HuH-7 (cell line): ENCODE measurements at places on chromosomes 5 and 9.

GRCh38 chr9:18256568-18256967 lies 217.4 kb upstream of the ADAMTSL1 start:
- DNase-seq: no peak

- no peak for DNase-seq
Measured at GRCh38 chr9:124673063-124673462, 98.0 kb downstream of the NR6A1 start.

GRCh38 chr9:136367296-136368145 lies 4.0 kb upstream of the DNLZ start:
- no peak for DNase-seq

DNA sequence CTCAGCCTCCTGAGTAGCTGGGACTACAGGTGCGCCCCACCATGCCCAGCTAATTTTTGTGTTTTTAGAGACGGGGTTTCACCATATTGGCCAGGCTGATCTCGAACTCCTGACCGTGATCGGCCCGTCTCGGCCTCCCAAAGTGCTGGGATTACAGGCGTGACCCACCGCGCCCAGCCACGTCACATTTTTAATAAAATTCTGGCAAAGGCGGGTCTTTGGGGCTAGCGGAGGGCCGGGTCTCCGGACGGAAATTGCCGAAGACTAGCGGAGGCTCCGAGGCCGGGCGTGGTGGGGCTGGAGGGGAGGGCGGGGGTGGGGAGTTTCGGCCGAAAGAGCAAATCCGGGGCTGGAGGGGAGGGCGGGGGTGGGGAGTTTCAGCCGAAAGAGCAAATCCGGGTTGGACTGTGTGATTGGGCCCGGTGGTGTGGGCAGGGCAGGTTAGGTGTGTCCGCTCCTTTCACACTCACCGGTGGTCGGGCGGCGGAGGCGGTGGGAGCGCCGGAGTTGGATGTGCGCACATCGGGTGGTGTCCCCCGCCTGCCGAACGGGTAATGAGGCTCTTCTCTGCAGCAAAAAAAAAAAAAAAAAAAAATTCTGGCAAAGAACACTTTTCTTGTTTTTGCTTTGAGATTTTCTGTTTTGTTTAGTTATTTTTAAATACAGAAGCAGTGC lies 27.1 kb downstream of the RUFY1 start:
- DNase-seq: no peak

- no peak for DNase-seq
Measured at GRCh38 chr5:8528106-8528505, 659.2 kb downstream of the MTRR start.

- no peak for DNase-seq
Measured at GRCh38 chr5:151758141-151758429, 346 bp downstream of the ATOX1 start.

DNA sequence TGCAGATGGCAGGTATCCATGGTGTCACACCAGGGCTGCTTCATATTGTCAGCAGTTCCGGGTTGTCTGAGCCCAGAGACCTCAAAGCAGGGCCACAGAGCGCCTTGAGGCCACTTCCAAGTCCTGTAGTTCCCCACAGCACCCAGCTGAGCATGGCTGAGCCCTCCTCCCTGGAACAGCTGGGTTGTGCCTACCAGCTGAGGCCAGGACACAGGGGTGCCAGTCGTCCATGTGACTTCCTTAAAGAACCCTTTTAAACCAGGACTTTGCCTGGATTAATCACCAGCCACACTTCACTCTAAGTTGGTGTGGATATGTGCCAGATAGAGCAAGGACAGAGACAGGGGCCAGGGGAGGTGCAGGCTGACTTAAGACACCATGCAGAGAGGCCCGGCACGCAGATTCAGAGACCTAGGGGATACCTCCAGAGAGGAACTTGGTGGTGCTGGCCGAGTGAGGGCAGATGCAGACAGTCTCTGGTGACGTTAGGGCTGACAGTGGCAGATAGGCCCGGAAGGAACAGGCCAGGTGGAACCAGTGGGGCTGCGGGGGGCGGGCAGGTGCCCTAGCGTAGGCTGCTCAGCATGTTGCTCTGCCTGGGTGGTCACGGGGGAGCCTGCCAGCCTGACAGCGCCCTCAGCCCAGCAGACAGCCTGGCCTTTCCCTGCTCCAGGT lies 142.7 kb downstream of the CACNA1B start:
- DNase-seq: no peak

GRCh38 chr5:168215646-168216045 lies 75.8 kb upstream of the WWC1 start:
- no peak for DNase-seq

GRCh38 chr5:155850370-155850769 lies 476.6 kb upstream of the SGCD start:
- DNase-seq: no peak

DNA sequence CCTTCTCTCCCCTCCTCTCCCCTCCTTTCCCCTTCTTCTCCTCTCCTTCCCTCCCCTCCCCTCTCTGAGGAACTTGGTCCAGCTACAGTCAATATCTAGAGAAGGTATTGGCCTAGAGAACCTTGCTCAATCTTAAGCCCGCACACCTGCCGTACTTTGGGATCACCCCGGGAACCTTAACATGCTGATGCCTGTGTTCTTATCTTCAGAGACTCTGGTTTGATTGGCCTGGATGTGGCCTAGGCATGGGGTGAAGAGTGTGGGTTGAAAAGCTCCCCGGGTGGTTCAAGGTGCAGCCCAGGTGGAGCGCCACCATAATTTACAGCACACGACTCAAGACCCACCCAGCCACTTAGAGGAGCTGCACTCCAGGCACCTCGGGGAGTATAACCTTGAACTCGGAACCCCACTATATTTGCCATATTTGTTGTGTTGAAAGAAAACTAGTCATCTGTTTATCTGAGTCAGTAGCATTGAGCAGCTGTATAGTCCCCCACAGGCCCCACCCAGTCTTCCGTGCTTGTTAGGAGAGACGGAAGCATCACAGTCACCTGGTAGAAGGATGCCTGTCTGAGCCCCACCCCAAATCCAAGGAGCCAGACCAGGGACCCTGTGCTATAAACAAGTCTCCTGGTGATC lies 14.4 kb upstream of the PHF19 start:
- no peak for DNase-seq

GRCh38 chr9:137027369-137028262 lies at the start of gene ABCA2:
ABCA2 (minus strand) TSS chr9:137028237; CDS start chr9:137028140, 97 bp downstream.
- no peak for DNase-seq

DNA sequence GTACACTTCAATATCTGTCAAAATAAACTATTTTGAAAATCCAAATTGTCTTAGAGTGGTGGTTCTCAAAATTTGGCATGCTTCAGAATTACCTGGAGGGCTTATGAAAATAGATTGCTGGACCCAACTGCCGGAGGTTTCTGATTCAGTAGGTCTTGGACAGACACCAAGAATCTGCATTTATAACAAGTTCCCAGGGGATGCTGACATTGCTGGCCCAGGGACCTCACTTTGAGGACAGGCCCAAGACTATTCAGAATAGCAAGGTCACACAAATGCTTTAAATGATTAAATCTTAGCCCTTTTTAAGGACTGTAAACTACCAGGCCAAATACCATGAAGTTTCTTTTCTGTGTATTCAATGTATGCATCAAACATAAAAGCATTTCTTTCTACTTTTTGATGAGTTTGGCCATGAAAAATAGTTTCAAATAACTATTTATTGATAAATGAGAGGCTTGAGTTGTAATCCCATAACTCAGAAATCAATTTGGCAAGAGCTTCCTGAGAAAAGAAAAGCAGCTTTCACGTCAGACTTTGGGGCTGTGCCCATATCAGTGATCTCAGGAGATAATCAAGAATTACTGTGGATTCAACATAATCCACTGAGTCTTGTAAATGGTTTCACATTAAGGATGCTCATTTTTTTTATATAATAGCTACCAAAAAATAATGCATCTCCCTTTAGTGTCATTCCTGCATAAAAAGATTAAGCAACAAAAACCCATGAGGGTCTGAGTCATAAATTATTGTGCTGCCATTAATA lies 191.4 kb downstream of the FRMD3 start:
- DNase-seq: no peak

DNA sequence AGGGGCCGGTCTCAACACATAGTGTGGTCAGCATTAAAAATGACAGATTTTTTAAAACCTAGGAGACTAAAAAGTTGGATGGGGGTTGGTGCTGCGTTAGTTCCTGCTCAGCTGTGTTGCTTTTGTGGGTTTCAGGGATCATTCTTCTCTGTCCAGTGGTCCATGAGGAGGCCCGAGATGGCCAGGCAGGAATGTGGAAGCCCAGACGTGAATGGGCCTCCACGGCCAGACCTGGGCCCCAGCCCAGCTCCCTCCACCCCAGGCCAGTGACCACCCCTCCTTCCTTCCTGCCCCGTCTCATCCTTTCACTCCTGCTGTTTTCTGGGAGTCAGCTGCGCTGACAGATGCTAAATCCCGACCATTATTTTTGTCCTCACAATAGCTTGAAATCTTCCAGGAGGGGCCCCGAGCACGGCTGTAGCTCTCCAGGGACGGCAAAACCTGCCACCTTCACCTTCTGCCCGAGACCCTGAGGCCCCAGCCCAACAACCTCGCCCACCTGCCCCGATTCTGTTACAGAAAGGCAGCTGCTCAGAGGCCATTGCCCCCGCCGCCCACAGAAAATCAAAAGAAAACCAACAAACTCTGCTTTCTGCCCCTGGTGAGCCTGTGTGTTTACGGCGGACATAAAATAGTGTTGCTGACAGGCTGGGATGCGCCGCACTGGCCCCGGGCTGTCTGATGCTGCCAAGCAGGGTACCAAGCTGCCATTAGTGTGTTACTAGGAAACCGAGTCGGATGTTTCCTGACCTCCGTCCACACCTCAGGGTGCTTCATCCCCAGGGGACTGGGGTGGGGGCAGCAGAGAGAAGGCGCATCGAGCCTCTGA lies 83.7 kb upstream of the SARDH start:
- DNase-seq: no peak

DNA sequence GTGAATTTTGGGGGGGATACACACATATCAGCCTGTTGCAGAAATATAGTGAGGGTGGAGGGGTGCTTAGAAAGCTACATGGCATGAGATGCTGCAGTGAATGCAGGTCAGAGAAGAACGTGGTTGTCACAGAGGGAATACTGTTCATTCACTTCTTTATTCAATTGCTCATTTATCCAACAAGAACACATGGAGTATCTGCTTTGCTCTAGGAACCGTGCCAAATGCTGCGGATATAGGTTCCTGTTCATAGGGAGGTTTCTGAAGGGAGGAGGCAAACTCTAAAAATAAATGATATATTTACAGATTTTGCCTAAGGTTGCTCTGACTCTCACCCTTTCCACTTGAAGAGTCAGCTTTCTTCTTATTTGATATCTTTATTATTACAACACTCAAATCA lies 444.3 kb upstream of the CLINT1 start:
- DNase-seq: no peak

GRCh38 chr9:109776391-109776790 lies 3.6 kb upstream of the PALM2AKAP2 start:
- no peak for DNase-seq

GRCh38 chr9:90724112-90724511 lies 77.5 kb upstream of the SYK start:
- no peak for DNase-seq

GRCh38 chr5:68026092-68026885 lies 189.3 kb upstream of the PIK3R1 start:
- no peak for DNase-seq

DNA sequence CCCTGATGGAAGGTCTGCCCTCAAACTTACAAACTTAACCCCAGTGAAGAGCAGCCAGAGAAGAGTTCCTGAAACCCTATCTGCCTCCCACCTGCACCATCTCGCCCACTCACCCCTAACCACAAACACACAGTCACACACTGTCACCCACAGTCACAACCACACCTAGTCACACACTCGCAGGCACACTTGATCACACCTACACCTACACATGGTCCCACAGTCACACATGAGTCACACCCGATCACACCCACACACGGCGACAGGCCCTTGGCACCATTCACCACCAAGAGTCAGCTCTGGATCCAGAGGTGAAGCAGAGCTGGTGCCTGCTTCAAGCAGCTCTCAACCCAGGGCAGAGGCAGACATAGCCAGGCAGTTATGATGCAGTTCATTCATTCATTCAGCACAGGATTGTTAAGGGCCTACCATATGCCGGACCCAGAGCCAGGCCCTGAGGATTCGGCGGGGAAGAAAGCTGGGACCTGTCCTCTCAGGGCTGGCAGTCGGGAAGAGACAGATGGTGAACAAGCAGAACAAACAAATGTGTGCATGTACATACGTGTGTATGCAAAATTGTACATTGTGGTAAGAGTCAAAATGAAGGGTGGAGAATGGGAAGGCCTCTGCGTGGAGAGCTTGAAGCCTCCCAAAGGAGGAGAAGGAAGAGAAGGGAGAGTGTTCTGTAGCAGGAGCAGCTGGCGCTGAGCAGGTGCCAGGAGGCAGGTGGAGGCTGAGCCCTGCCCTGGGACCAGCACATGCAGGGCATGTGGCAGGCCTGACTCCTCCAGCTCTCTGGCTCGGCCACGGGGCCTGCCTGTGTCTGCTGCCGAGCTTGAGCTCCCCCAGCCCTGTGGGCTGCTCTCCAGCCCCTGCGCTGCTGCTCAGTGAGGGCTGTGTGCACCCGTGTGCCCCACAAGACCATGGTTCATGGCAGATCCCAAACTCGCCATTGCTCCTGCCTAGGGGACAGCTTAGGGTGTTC lies 6.4 kb downstream of the TSPAN17 start:
- no peak for DNase-seq

- DNase-seq: no peak
Measured at GRCh38 chr9:130018265-130018664, 24.7 kb downstream of the FNBP1 start.

- DNase-seq: no peak
Measured at GRCh38 chr9:121357011-121357410, 13.0 kb downstream of the STOM start.

- no peak for DNase-seq
Measured at GRCh38 chr5:116669261-116670031, 94.8 kb upstream of the SEMA6A start.

GRCh38 chr5:150651924-150652671 lies 9.0 kb upstream of the MYOZ3 start:
- no peak for DNase-seq

DNA sequence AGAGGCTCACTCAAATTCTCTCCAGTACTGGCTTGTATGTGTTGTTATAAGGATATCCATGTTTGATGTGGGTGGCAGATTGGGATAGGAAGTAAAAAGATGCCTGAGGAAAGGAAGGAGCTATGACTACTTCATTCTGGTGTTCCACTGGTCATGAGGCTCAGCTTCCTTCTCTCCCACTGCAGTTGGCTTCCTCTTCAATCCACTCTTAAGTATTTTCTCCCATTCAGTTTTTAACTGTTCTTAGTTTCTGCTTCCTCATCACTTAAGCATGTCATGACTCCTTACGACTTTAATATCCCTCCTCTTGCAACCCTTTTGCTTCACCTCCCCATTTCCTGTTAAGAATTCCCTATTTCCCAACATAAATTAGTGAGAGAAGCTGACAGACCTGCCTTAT lies 81.1 kb downstream of the PJA2 start:
- no peak for DNase-seq

DNA sequence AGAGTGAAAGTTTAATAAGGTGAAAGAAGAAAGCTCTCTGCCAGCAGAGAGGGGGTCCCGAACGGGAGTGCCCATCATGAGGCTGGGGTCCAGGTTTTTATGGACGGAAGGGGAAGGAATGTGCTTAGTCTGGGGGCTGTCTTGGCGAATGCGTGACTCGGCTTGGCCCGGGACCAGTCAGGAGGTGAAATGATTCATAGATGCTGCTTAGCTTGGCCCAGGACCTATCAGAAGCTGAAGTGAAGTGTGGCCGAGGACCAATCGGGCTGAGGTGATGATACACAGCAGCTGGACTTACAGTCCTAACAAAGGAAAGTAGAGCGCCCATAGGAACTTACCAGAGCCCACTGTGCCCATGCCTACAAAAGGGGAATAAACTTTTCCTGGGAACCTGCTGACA lies 3.9 kb upstream of the FKTN start:
- DNase-seq: no peak
